Stimulated activated CD4-positive, alpha-beta T cell treated with anti-CD3 and anti-CD28 coated beads, TNF-alpha, amount 100 ng/mL, for 1 hour (primary cell): ENCODE measurements at places on chromosomes 4 and X.

GRCh38 chr4:1960170-1960825, 48.5 kb downstream of the NELFA start:
- no peak for DNase-seq

DNA sequence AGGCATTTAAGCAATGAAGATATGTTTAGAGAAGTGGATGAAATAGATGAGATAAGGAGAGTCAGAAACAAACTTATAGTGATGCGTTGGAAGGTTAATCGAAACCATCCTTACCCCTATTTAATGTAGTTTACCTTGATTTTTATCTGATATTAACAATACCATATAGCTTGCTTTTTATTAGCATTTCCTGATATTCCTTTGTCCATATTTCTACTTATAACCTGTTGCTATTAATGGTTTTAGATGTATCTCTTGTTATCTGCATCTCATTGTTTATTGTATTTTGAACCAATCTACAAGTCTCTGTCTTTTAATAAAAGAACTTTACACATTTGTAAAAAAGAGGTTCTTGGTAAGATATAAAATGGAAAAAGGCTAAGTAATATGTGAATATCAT, 1.6 kb downstream of the TCEAL9 start:
- no peak for DNase-seq

- DNase-seq, result no peak
Observed at GRCh38 chrX:34300871-34301270, 168.8 kb upstream of the FAM47A start.

- no peak for DNase-seq
Observed at GRCh38 chr4:184003433-184003832, 98.3 kb downstream of the STOX2 start.

DNA sequence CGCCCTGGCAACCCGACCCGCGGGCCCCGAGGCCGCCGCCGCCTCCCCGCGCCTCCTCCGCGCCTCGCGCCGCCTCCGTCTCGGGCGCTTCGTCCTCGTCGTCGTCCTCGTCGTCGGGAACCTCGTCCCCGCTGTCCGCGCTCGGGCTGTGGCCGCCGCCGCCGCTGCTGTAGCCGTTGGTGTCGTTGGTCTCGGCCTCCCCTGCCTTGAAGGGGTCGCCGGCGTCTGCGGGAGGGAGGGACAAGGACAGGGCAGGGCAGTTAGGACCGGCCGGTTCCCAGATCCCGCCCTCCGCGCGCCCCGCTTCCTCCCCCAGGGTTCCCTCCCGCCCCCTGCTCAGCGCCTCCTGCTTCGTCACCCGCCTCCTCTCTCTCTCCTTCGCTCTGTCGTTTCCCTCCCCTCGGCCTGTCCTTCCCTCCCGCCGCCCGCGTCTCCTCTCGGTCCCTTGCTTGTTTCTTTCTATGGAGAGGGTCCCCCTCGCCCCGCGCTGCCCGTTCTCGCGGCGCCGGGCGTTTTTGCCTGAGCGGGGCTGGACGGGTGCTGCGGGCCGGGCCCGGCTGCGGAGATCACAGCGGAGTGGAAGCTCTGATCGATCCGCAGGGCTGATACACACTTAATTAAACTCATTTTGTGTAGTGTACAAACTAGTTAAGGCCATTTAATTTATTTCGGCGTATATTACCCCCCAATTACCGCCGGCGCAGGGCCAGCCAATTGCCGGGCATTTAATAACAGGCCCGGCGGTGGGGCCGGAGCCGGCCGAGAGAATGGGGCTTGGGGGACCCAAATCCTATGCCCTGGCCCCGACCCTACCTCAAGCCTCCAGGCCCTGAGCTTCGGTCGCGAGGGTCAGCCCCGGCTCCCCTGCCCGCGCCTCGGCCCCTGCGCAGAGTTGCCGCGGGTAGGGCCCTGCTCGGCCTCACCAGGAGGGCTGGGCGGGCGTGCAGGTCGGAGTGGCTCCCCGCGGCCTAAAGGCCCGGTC, 2.4 kb downstream of the NKX1-1 start:
- DNase-seq, result no peak

GRCh38 chr4:144750348-144750747, 104.4 kb downstream of the HHIP start:
- no peak for DNase-seq

DNA sequence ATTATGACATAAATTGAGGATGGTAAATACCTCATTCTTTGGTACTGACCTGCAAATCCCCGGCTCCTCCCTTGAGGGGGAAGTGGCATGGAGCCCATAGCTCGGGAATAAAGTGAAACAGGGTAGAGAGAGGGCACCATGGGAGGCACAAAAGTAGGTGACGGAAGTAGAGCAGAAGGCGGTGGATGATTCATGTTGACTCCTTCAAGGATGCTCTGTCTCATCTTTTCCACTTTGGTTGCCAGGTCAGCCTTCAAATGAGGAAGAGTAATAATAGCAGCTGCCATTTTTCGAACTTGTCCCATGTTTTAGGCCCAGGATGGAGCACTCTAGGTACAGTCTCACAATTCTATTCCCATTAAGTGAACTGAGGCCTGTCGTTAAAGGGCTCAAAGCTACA, 41.4 kb upstream of the PHF8 start:
- DNase-seq, result no peak

DNA sequence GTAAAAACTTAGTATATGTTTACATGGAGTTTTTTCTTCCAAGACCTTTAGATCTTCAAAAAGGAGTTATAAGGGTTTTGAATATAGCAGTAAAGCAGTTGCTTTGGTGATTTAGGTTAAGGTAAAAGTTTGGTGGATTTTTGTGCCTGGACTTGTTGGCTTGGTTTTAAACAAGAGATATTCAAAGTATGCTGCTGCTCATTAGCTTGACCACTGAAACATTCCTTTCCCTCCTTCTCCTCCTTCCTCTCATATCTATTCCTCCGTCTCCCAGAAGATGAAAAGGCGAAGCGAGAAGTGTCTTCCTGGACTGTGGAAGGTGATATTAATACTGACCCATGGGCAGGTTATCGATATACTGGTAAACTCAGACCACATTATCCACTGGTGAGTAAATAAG, 38.4 kb downstream of the METAP1 start:
- no peak for DNase-seq

DNA sequence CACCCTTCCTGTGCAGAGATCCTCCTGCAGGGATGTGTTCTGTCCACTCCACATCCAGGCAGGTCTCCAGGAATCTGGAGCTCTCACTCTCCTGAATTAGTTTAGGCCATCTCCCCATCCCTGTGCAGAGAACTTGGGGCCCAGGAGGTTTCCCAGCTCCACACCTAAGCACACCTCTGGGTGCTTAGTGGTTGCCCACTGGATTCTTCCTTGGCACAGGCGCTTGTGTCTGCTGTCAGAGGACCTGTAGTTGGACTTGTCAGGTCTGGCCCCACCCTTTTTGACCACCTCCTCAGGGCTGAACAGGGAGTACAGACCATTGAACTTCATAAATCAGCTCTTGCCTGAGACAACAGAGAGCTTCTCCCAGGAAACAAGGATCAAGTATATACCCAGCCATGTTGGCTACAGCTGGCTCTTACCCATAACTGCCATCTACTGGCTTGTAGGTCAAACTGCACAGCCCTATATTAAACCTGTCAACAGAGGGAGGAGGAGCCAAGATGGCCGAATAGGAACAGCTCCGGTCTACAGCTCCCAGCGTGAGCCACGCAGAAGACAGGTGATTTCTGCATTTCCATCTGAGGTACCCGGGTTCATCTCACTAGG, 275.5 kb downstream of the PPARGC1A start:
- DNase-seq, result no peak

DNA sequence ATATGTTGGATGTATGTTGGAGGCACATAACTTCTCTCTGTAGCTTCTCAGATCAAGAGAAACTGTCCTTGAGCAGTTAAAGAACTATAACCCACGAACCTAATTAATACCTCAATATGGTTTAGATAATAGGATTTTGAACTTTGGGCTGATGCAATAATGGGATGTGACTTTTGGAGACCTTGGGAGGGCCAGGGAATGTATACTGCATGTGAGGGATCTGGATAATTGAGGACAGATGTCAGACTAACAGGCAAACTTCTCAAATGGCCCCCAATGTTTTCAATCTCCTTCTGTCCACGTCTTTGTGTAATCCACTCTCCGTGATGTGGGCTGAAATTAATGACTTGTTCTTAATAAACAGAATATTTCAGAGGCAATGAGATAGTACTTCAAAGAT, 202.2 kb upstream of the FAT4 start:
- no peak for DNase-seq

- DNase-seq, result no peak
Observed at GRCh38 chr4:48960988-48961635, 25.0 kb upstream of the CWH43 start.

- DNase-seq, result no peak
Observed at GRCh38 chrX:50157545-50158135, 43.2 kb downstream of the AKAP4 start.

DNA sequence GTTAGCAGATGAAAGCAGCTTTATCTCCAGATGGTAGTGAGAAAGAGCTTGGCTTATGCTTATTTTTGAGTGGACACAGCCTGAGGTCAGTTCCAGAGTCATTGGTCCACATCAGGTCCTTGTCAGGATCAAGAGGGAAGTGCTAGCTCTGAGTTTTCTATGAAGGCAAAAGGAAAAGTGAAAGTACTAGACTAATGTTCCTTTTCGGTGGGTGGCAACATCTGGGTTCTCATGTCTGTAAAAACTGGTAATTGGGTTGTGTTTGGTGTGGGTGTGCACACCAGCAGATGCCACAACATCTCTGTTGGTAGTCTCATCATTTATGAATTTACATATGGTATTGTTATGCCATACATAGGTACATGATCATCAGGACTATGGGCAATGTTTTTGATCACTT, 210.5 kb downstream of the PWWP3B start:
- DNase-seq, result no peak

- DNase-seq, result no peak
Observed at GRCh38 chrX:41412261-41413081, 34.7 kb upstream of the NYX start.

DNA sequence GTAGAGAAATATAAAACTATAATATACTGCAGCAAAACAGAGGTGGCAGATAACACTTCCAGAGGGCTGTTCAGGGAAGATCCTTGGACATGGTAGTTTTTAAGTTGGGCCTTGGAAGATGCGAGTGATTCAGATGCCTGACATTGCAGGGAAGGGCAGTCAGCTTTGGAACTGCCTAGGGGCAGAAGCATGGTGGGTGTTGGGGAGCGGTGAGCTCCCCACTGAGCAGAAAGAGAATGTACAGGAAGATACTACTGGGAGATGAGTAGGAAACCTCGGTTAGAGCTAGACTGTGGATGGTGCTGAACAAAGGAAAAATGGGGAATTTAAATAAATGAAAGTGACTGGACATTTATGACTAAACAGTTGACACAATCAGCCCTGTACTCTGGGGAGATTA, 24.9 kb upstream of the SEC24B start:
- no peak for DNase-seq

- peak; percentile 16 for DNase-seq
Observed at GRCh38 chrX:153400146-153401132, 711 bp downstream of the PNMA6E start.

DNA sequence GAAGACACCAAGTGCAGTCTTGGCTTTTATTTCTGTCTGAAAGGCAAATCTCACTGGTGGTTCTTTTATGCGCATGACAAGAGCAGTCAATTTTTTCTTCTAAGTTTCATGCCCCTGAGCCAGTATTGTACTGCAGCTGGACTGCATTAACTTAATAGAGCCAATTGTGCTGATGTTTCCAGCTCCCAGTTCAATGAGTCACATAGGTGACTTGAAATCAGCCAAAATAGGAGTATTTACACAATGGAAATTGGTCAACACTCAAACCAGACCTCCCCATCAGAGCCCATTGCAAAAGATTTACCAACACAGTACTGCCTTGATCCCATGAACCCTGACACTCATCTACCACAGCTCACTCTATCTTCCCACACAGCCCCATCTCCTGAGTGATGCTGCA, 100.3 kb upstream of the GUCY1A1 start:
- no peak for DNase-seq
